ENCODE measurements at places on chromosomes 12 and 14.

DNA sequence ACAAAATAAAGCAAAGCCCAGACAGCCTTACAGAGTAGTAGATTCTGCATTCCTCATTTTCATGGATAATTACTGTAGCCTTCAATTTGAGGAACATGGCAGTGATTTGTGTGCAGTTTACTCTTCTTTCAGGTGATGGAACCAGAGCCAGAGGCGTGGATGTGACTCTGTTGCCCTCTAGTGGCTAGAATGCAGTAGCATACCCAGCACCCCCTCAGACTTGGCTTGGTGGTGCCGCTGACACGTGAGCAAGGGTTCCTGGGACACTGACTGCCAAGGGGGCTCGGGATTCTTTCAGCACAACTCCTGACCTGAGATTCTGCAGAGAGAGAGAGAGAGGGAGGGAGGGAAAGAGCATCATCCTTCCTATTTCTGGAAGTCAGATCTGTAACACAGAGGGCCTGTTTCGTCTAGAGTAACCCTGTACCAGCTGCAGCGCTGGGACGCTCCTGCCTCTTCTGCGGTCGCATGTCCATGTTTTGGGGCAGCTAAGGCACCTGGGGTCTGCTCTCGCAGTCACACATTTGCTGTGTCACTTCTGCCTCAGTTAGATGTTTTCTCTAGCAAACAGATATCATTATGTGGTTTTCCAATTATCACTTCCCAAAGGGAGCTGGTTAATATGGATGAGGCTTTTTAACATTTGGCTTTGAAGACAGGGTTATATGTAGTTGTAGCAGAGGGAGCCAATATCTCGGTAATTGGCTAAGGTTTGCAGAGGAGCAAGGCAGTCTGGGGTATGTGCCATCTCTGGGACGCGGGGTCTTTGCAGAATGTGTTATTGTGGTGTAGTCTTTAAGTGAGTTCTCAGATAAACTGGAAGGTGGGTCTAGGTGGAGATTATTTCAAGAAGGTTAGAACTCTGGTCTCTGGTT lies 428.1 kb downstream of the NRXN3 start:
- peak; percentile 39 for DNase-seq

DNA sequence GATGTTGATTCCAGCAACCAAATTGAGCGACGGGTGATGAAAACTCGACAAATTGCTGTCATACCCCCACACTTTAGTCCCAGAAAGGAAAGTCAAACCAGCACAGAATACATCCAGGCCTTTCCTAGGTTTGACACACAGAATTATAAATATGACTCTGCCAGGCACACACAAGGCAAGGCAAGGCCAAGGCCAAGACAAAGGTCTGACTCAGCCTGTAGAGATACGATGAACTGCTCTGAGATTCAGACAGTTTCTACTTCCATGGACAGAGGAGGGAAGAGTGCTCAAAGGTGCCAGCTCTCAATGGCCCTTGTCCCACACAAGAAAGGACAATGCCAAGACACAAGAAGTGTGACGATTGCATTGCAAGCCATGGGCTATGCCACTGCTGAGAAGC lies 880.2 kb upstream of the TMEM132C start:
- no peak for DNase-seq

- DNase-seq: no peak
Measured at GRCh38 chr14:91021991-91022621, 38.3 kb downstream of the RPS6KA5 start.

GRCh38 chr14:80664576-80664975 lies 277.0 kb downstream of the CEP128 start:
- DNase-seq: no peak

DNA sequence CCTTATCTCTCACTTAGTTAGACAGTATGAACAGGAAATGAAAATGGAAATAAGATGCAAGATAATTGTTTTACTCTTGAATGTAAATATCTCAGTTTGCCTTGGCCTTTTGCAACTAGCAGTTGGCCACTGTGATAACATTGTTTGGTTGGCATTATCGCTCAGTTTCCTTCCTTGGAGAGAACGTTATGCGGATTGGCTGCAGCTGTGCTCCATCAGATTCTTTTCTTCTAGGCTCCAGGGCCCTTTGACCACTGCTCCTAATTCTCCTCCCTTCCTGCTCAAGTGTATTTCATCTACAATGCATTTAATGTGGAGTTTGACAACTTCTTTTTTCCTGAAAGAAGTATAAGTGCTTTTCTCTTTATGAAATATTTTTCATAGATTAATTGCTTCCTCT lies 284.2 kb downstream of the ADAMTS20 start:
- no peak for DNase-seq

DNA sequence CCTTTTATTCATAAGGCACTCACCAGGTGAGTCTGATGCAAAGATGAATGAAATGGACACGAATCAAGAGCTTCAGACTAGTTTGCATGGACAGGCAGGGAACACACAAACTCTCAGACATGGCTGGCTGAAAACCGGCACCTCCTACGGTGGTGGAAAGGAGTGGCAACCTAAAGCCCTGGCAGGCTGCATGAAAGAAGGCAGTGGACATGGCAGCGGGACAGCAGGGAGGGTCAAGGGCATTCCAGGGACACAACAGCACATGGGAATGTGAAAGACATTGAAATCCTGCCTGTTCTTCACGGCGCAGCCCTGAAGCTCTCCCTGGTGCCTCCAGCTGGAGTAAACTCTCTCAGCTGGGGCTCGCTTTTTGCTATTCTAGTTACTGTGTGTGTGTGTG lies 16.6 kb upstream of the LRTM2 start:
- no peak for DNase-seq

DNA sequence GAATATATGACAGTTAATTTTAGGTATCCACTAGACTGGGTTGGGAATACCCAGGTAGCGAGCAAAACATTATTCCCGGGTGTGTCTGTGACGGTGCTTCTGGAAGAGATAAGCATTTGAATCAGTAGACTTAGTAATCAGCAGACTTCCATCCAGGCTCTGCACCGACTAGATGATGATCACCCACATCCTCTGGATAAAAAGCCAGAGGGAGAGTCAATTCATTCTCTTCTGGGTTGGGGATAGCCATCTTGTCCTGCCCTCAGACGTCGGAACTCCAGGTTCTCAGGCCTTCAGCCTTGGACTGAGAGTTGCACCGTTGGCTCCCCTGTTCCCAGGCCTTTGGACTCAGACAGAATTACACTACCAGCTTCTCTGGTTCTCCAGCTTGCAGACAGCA lies 168.0 kb downstream of the PHLDA1 start:
- DNase-seq: peak; percentile 39

GRCh38 chr14:38187528-38187927 lies 20.2 kb upstream of the SSTR1 start:
- DNase-seq: no peak

- peak; percentile 20 for DNase-seq
Measured at GRCh38 chr14:33568935-33569579, 381.8 kb downstream of the EGLN3 start.

DNA sequence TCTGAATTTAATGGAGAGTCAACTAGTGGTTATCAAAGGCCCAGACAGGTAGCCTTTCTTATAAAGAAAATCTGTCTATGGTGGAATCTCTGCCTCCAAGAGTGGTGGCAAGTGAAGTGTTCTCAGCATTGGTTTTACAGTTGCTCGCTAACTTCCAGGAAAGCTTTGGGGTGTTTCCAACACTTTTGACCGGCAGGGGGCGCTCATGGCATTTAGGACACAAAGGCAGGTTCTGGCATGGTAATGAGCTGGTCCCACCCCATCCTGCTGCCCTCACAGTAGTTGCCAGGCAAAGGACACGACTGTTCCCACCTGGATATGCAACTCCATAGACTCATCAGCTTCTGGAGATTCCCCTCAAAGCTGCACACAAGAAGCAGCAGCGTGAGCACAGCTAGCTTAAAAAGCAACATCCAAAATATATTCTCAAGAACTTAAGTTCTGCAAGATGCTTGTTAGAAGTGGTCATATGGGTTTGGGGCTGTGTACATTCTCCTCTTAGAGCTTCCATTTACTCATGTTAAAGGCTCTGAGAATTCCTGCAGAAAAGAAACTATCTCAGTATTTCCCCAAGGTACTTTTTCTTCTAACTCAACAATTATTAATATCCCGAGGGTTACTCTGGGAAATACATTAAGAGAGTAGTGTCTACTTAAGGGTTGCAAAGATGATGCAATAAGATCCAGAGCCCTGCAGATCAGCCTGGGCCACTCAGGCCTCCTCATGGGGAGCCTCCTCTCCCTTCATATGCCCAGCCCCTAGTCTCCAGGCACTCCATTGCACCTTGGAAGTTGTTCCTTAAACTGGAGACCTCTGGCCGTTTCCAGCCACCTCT lies 14.8 kb downstream of the PROX2 start:
- peak; percentile 65 for DNase-seq

GRCh38 chr12:18483698-18484325 lies 222.5 kb downstream of the PIK3C2G start:
- no peak for DNase-seq

- DNase-seq: peak; percentile 58
Measured at GRCh38 chr12:19529951-19530636, 90.8 kb downstream of the AEBP2 start.

GRCh38 chr14:68506021-68506644 lies 286.7 kb downstream of the ZFP36L1 start:
- DNase-seq: peak; percentile 36

DNA sequence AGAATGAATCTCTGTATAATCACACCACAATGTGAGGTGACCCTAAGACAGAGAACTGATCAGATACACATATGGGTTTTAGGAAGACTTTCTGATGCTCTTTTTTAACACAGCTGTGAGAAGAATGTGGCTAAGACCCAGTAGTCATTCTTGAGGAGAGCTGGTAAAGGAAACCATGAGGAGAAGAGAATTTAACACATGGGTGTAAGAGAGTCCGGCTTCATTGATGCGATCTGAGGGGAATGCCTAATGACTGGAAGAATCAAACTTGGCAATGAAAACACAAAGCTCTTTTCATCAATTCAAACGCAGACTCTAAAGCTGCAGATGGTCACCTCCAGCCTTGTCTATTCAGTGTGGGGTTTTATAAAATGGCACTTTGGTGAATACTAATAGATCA lies 79.3 kb downstream of the FOXA1 start:
- DNase-seq: no peak

DNA sequence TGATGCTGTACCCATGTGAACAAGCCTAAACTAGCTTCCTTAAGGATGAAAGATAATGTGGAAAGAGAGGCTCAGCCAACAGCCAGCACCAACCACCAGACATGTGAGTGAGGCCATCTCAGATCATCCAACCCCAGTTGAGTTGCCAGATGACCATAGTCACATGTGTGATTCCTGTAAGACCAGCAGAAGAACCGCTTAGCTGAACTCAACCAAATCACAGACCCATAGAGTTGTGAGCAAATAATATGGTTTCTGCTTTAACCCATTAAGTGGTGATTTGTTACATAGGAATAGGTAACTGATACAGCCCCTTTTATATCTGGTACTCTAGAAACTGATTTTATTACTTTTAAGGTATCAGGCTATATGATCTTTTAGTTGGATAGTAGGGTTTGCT lies 17.6 kb upstream of the ELK3 start:
- no peak for DNase-seq

- DNase-seq: no peak
Measured at GRCh38 chr12:79677672-79678071, 13.1 kb downstream of the PAWR start.

DNA sequence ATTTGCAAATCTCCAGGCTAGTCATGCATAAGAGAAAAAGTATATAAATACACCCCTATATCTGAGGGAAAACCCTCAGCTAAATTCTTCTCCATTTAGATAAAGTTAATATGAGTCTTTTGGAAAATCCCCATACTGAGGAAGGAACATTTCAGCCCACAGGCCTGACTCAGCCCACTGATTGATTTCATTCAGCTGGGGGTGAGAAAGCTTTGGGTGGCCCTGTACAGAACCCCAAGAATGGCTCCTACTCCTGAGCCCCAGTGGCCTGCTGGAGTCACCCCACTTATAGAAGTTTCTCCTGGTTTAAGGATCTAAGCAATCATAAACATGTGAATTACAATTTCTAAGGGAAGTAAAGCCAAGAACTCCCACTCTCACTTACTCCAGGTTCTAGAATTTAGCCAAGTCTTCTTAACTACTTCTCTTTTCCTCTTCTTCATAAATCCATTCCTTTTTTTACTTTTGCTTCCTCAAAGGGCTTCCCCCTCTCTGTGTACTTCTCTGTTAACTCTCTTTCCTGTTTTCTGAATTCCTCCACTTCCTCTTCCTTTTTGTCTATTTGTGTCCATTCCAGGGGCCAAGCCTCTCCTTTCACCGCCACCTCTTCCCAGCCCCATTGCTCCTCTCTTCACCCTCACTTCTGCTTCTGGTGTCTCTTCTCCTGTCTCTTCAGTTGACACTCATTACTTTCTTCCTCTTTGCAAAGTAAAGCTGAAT lies 21.0 kb downstream of the RTN1 start:
- no peak for DNase-seq

DNA sequence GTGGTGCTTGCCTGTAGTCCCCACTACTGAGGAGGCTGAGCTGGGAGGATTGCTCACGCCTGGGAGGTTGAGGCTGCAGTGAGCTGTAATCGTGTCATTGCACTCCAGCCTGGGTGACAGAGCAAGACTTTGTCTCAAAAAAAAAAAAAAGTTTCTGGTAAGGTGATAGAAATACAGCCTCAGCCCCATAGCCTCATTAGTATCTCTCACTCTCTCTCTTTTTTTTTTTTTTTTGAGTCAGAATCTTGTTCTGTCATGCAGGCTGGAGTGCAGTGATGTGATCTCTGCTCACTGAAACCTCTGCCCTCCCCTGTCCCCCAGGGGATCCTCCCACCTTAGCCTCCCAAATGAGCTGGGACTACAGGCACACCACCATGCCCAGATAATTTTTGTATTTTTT lies 19.2 kb downstream of the MTHFD1 start:
- DNase-seq: no peak

GRCh38 chr14:80850197-80850814 lies 91.2 kb downstream of the CEP128 start:
- DNase-seq: peak; percentile 76

DNA sequence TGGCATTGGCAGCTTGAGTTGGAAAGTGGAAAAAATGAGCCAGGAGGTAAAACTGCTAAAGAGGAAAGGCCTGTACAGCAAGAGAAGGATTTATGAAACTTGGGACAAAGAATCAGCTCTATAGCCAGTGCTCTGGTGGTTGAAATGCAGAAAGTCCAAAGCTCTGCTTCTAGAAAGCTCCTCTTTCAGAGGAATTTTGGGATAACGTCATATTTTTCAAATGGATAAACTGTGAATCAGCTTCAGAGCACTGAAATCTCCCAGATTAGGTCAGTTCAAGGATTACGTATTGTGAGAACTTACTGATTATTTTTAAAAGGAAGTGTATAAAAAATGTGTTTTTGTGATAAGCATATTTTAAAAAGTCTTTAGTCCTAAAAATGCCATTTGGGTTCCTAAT lies 203.1 kb upstream of the CNOT2 start:
- DNase-seq: peak; percentile 54
